H9 (cell line): ENCODE measurements at places on chromosomes 11 and 22. TPM values are rescaled to one million over a fixed set of nuclear protein-coding genes. Genes with fewer than 3 reads are reported as not detected.

The HIKESHI gene
- total RNA-seq: 54.1 and 55.2 TPM in 2 replicates

The MAPK8IP2 gene
- 5.7 and 5.9 TPM in 2 replicates for total RNA-seq

The SHANK2 gene
- 22.1 and 23.8 TPM in 2 replicates for total RNA-seq

The PLXNB2 gene
- 84.4 and 87.6 TPM in 2 replicates for total RNA-seq

The TSSK2 gene
- total RNA-seq: not detected in 2 replicates

The PATE2 gene
- total RNA-seq: 0.17 and 0.44 TPM in 2 replicates

The SLC37A2 gene
- 0.61 and 1.2 TPM in 2 replicates for total RNA-seq

The SCGB1C1 gene
- not detected in 2 replicates for total RNA-seq

The SNX32 gene
- 0.88 and 1.2 TPM in 2 replicates for total RNA-seq

The MAP6 gene
- total RNA-seq: 0.48 and 0.77 TPM in 2 replicates

The RNASEH2C gene
- 53.8 and 57.7 TPM in 2 replicates for total RNA-seq

The ARHGAP42 gene
- total RNA-seq: 35.5 and 39.1 TPM in 2 replicates

The FDXACB1 gene
- total RNA-seq: 2.8 and 3.2 TPM in 2 replicates

- DNase-seq: no peak
These were observed 64.1 kb downstream of the HORMAD2 start for GRCh38 chr22:30144391-30144790.

- DNase-seq: no peak
These were observed 28.6 kb upstream of the LDHA start for GRCh38 chr11:18365741-18366140.

GRCh38 chr22:23401910-23402274, 178.2 kb downstream of the IGLL1 start:
- no peak for DNase-seq

- DNase-seq: peak; percentile 81
These were observed 4.0 kb downstream of the TRIM6 start for GRCh38 chr11:5600374-5600851.

- DNase-seq: no peak
These were observed 30.8 kb downstream of the APOL3 start for GRCh38 chr22:36129486-36130388.

DNA sequence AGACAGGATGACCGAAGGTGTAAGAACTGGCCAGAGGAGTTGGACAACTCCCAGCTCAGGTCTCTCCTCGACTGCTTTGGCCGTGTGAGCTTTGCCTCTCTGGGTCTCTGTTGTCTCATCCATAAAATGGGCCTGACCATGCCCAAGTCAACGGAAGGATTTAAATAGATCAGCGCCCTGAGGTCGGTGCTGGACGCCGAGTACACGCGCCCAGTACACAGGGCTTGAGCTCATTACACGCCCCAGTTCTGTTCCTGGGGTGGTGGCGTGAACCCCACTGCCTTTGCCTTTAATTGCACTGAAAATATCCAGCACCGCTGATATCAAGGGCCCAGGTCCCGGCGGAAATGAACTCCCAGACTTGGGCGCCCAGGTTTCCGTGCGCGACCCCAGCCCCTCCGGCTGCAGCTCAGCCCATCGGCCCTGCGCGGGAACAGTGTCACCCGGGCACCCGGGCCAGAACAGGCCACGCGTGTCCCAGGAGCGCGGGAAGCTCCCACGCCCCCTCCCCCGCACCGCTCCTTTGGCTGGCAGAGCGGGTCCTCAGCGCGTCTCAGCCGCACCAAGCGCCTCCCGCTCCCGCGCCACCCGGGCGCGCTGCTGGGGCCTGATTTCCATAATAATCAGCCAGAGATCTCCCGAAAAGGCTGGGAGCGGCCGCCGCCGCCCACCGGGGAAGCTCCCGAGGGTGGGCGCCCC, 42.2 kb downstream of the CYTH4 start:
- no peak for DNase-seq

GRCh38 chr11:127345819-127346459, 345.4 kb upstream of the KIRREL3 start:
- peak; percentile 48 for DNase-seq

GRCh38 chr11:12599408-12600143, 74.6 kb upstream of the TEAD1 start:
- DNase-seq: peak; percentile 84

DNA sequence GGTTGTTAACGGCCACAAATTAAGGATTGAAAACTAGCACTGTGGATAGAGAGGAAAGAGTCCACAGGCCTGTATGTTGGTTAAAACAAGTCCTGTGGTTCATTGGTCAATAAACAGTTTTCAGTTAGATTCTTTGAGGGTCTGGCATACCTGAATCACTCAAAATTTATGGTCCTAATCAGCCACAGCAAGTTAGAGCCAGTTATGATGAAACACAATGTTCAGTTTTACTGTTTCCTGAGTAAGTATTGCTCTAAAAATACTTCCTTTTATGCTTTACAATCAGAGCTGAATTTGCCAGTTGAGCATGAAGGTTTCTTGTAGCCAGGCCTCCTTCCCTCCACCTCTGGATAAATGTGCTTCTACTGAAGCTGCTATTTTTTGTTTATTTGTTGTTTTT, 12.9 kb upstream of the CAT start:
- DNase-seq: no peak

DNA sequence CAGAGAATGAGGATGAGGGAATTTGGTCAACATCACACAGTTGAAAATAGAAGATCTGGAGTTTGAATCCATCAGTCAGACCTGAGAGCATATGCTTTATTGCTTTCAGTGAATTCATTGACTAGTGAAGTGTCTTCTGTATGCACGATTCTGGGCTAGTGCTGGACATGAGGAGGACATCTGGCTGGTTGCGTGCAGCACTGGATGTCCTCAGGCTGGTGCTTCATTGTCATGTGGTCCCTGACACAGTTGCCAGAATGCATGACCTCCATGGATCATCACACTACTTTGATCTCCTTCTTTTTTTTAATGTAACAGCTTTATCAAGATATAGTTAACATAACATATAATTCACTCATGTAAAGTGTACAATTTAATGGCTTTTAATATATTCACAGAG, 44.5 kb upstream of the MMP7 start:
- no peak for DNase-seq

- no peak for DNase-seq
These were observed 679.4 kb upstream of the KIRREL3 start for GRCh38 chr11:127679816-127680545.

- DNase-seq: no peak
These were observed 46.2 kb downstream of the TP53I11 start for GRCh38 chr11:44904261-44905020.

DNA sequence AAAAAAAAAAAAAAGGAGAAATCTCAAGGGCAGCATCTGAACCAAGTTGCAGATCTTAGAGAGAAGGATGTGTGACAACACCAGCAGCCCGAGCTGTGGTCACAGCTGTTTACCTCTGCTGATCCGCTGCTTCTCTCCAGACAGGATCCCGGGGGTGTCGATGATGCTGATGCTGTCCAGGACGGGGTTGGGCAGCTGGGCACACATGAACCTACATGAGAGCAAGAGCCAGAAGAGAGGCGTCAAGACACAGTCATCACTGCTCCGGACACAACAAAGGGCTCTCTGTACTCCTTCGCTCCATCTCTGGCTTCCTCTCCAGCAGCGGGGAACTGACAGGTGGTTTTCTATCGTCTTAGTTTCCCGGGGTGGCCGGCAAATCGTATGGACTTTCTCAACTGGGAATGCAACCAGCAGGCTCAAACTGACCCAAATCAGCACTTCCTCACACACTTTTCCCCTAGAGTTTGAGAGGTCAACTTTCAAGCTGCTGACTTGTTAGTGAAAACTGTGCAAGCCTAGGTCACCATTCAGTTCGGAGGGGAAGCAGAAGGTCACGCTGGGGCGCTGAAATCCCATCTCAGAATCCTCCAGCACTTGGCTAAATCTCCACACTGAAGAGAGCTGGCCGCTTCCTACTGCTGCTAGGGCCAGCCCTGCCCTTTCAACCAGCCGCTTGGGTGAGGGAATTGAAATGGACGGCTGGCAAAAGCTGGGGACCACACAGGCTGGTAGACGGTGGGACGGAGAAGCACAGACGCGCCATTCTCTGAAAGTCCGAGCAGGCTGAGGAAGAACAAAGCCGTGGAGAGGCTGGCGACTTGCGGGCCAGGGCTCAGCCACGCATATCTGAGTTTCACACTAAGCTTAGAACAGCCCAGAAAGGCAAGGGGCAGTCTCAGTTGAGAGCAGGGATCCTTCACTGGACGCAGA, 3.8 kb downstream of the EHD1 start:
- no peak for DNase-seq

- no peak for DNase-seq
These were observed 1558.6 kb upstream of the RAG2 start for GRCh38 chr11:38156495-38157146.

DNA sequence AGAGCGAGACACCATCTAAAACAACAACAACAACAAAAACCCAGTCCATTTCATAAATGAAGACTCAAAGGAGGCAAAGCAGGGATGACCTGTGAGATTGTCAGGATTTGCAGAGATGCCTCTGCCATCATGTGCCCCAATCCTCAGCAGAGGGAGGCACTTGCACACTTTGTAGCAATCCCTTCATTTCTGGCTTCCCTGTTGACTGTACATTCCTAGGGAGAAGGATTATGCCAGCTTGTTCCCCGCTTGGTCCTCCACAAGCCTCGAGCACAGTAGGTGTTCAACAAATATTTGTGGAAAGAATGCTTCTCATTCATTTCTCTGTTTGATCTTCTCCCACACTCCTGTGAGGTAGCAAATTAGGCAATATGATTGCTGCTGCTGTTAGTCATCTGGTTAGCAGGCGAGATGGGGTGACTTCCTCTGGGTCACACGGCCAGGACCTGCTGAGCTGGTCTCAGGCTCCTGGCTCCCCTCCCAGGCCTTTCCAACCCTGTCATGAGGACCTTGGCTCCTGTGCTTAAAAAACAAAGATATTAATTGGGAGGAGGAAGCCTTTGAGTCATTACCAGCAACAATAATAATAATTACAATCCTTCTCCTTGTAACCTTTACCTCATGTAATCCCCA, 34.1 kb downstream of the LIF start:
- DNase-seq: no peak

GRCh38 chr22:49240472-49240871, 587.2 kb downstream of the BRD1 start:
- DNase-seq: peak; percentile 10

- DNase-seq: no peak
These were observed 13.6 kb upstream of the MS4A15 start for GRCh38 chr11:60743058-60743457.

- no peak for DNase-seq
These were observed 48.4 kb downstream of the ANO1 start for GRCh38 chr11:70126494-70126893.
